Memory B cell (primary cell): ENCODE measurements at places on chromosomes 4 and X.

GRCh38 chr4:109276482-109277095, 25.9 kb downstream of the COL25A1 start:
- no peak for DNase-seq

DNA sequence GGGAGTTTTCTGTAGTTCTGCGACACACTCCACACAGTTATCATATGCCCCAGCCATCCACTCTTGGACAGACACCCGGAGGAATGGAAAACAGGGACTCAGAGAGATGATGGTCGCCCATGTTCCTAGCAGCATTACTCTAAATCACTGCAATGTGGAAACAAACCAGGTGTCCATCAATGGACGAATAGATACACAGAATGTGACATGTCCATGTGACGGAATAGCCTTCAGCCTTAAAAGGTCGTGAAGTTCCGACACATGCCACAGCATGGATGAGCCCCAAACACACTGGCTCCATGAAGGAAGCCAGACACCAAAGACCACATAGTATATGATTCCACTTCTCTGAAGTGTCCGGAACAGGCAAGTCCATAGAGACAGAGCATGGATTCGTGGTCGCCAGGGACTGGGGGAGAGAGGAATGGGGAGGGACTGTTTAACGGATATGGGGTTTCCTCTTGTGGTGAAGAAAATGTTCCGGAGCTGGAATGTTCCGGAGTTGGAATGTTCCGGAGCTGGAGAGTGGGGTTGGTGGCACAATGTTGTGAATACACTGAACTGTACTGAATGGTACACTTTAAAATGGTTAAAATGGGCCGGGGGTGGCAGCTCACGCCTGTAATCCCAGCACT, 28.7 kb upstream of the AFAP1 start:
- no peak for DNase-seq

GRCh38 chrX:153782313-153782712, 1.5 kb downstream of the SRPK3 start:
- no peak for DNase-seq

GRCh38 chr4:98446499-98447375, 185.6 kb downstream of the RAP1GDS1 start:
- DNase-seq = peak; percentile 20

DNA sequence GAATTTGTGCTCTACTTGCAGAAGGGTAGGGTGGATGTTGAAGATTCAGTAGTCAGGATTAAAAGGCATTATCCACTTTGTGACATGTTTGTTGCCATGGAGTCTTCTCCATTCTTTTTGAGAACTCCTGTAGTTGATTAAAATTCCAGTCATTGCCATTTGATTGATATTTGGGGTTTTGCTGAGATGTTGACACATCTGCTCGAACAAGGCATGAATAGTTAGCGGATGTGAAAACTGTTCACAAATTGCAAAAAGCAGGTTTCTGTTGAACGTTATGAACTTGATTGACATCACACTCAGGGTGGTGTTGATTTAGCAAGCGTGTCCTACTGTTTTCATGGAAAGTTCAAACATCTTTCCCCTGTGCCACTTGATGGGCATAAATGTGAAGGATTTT, 16.9 kb downstream of the LIMCH1 start:
- DNase-seq = no peak

- DNase-seq = no peak
These were observed 427.3 kb upstream of the FTHL17 start for GRCh38 chrX:31499109-31499508.

GRCh38 chrX:150200820-150201287, 162.3 kb upstream of the MAMLD1 start:
- DNase-seq = no peak

DNA sequence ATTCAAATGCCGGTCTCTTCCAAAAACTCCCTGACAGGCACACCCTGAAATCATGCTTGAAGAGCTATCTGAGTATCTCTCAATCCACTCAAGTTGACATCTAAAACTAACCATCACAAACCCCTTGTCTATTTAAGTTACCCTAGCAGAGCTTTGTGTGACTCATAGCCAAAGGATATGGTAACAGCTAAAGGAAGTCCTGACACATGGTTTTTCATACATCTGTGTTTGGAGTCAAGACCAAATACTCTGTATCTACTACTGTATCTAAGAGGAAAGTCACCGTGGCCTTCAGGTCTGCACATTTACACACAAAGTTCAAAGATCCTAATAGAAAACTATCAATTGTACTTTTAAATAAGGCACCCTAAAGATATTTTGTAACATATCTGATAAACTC, 239.6 kb upstream of the VCX start:
- no peak for DNase-seq

GRCh38 chrX:68396953-68397352, 36.3 kb downstream of the OPHN1 start:
- no peak for DNase-seq

GRCh38 chr4:184506527-184507121, 32.3 kb upstream of the IRF2 start:
- peak; percentile 72 for DNase-seq

- DNase-seq = no peak
These were observed 236.4 kb downstream of the DHRSX start for GRCh38 chrX:2264179-2265030.

DNA sequence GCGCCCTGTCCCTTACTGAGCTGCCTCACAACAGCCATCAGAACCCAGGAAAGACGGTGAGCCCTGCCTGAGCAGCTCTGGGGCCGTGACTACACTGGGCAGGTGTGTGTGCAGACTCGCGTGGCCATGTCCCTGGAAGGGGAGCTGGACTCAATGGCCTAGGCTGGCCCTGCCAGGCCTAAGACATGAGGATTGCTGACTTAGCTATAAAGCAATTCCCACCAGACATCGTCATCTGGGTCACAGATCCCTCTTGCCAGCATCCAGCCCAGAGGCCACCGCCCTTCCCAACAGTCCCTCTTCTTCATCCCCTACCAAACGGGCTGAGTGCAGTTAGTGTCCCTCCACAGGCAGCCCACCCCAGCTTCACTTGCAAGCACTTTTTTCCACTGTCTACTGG, 3.7 kb downstream of the NAA10 start:
- DNase-seq = no peak

DNA sequence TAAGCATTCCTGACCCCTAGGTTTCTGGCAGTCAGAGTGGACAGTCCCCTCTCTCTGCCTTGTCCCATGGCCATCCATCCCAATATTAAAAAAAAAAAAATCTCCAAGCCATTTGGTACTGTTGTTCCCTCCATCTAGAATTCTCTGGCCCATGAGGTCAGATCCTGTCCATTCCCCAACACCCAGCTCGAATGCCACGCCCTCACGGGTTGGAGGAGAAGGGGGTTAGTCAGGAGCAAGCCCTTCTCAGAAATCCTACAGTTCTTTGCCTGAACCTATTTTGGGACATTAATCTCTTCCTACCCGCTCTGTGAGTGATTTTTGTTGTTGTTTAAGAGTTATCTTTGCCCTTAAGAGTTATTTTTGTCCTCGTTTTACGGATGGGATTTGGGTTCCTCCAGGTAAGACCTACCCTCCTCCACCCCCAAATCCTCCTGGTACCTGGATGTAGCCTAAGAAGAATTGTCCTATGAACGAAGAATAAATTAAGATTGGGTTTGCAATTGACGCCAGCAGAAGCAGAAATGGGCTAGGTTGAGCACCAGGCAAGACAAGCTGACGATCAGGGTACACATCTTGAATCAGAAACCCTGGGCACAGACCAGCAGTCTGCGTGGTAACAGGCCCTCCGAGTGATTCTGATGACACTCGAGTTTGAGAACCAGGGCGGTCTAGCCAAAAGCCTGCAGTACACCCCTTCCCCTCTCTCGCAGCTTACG, 977 bp downstream of the RNF175 start:
- no peak for DNase-seq

GRCh38 chrX:9953396-9953795, 13.8 kb upstream of the CLDN34 start:
- peak; percentile 1 for DNase-seq

DNA sequence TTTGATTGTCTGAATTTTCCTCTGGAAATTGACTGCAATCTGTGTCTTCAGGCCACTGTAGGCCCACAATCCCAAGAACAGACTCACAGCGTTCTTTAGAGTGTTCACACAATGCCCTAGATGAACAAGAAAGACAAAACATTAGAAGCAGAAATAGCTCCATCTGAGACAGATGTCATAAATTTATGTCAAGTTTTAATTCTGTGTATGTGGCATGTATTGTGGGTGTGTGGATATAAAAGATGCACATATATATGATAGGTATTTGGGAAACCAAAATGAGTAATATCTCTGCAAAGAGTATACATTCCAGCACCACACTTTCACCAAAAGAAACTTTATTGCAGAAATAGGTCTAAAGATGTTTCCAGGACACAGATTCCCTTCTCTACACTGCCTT, 176.1 kb downstream of the CORIN start:
- no peak for DNase-seq
